ENCODE measurements at places on chromosomes 7 and 10.

DNA sequence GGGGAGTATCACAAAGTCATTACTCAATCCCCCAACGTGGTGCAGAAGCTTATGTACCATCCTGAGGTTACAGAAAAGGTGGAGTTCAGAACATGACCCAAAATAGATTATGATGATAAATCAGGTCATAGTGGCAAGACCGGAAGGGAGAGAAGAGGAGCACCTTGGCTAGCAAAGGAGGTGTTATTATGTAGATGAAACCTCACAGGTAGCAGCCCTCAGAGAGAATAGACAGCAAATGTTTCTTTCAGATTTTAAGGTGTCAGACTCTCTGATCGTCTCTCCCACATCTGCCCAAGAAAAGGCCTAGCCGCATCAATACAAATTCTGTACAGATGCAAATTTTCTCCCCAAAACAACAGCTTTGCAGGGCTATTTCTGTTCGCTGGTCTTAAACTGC, 88.3 kb upstream of the SEMA3D start:
- no peak for DNase-seq

GRCh38 chr7:21428659-21428941, 717 bp downstream of the SP4 start:
- DNase-seq, result no peak

DNA sequence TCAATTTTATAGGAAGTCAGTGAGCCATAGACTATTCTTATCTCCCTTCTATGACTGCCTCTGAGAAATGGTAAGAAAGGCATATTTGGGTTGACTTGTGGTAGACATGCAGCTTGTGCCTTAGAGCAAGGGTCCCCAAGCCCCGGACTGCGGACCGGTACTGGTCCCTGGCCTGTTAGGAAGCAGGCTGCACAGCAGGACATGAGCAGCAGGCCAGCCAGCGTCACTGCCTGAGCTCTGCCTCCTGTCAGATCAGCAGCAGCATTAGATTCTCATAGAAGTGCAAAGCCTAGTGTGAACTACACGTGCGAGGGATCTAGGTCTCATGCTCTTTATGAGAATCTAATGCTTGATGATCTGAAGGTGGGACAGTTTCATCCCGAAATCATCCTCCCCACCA, 180.6 kb downstream of the SND1 start:
- DNase-seq, result no peak

GRCh38 chr10:127740596-127740995, 3.6 kb downstream of the FOXI2 start:
- DNase-seq, result no peak

- DNase-seq, result no peak
Measured at GRCh38 chr7:805261-805660, 27.0 kb upstream of the SUN1 start.

- no peak for DNase-seq
Measured at GRCh38 chr10:60041489-60042133, 135.3 kb upstream of the CCDC6 start.

GRCh38 chr7:1666823-1667565, 3.1 kb upstream of the ELFN1 start:
- DNase-seq, result no peak
